ENCODE measurements at places on chromosomes 3 and 15. TPM values are rescaled to one million over a fixed set of nuclear protein-coding genes. Genes with fewer than 3 reads are reported as not detected.
A peak's percentile ranks its signal among the peaks of the same experiment; 100 is the strongest.

DNA sequence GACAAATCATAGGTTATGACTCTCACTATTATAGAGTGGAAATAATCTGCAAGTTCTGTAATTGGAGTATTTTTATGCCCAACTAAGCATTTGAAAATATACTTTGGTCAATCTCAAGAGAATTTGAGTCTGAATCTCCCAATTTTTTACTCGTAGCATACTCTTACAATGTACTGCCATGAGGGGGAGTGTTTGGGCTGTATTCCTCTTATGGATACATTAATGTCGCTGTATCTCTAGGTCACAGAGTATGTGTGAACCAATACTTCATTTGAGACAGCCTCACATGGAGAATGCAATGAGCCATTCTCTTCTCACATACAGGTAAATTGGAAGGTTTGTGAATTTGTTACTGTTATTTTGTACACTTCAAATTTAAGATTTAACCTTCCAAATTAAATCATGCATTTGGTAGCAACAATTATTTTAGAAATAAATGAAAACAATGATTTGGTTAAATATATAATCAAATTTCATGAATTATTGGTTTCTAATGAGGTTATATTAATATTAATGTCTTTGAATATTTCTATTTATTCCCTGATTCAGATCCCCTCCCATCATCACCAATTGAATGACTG, 5.5 kb upstream of the CD200 start:
- DNase-seq = no peak

- no peak for DNase-seq
Observed at GRCh38 chr3:24242012-24242698, 252.5 kb downstream of the THRB start.

- DNase-seq = no peak
Observed at GRCh38 chr3:195777975-195778374, 33.8 kb downstream of the MUC4 start.

- DNase-seq = peak; percentile 80
Observed at GRCh38 chr3:51975852-51976549, 1.1 kb downstream of the ABHD14A start.

- DNase-seq = no peak
Observed at GRCh38 chr3:126945171-126945721, 37.7 kb upstream of the PLXNA1 start.

DNA sequence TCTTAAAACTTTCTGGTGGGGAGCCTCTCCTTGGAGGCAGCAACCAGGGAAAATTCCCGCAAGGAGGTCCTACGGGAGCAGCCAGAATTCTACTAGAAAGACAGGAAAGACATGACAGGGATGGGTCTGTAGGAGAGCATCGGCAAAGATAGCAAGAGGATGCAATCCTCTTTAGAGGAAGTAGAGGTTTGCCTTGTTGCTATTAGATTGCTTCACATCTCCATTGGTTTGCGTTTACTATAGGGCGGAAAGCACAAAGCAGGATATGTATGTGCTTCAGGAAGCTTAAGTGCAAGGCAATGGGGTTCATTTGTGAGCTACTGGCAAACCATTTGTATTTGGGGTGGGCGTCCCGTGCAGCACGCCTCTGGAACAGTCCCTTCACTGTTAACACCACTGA, 193.0 kb downstream of the RORA start:
- no peak for DNase-seq

KLHL40 gene
- 0.63 TPM for total RNA-seq

CYP19A1 gene
- 2.4 TPM for total RNA-seq
